ENCODE measurements at places on chromosomes 7 and 10.

DNA sequence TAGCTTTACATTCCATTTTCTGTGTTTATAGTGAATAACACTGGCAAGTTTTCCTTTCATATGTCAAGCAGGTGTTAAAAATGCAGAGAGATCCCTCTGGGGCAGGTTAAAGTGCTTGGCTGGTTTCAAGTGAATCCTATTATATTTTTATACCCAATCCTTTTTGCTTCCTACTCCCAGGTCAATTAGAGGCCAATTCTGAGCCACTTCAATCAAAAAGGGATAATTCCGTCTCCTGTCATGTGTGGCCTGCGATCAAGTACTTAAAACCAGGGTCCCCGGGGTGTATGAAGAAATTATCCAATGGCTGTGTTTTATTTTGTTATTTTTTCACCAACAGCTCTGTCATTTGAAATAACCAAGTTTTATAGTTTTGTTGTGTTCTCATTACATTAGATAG, 313.2 kb downstream of the PRPF18 start:
- no peak for DNase-seq

- DNase-seq, result no peak
These were observed 89.4 kb downstream of the DGKI start for GRCh38 chr7:137757146-137757925.

DNA sequence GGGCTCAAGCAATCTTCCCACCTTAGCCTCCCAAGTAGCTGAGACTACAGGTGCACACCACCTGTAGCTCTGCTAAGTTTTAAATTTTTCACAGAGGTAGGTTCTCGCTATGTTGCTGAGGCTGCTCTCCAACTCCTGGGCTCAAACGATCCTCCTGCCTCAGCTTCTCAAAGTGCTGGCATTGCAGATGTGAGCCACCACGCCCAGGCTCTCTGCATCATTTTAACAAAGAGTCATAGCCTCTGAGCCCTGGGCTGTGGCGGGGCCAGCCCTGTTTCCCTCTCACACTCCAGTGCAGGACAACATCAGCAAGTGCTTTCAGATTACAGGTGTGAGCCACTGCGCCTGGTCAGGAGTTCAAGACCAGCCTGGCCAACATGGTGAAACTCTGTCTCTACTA, 102.5 kb downstream of the COL26A1 start:
- DNase-seq, result no peak

GRCh38 chr10:125415006-125415633, 254.8 kb upstream of the CTBP2 start:
- no peak for DNase-seq

- no peak for DNase-seq
These were observed 31.7 kb upstream of the DGKI start for GRCh38 chr7:137878333-137878961.

DNA sequence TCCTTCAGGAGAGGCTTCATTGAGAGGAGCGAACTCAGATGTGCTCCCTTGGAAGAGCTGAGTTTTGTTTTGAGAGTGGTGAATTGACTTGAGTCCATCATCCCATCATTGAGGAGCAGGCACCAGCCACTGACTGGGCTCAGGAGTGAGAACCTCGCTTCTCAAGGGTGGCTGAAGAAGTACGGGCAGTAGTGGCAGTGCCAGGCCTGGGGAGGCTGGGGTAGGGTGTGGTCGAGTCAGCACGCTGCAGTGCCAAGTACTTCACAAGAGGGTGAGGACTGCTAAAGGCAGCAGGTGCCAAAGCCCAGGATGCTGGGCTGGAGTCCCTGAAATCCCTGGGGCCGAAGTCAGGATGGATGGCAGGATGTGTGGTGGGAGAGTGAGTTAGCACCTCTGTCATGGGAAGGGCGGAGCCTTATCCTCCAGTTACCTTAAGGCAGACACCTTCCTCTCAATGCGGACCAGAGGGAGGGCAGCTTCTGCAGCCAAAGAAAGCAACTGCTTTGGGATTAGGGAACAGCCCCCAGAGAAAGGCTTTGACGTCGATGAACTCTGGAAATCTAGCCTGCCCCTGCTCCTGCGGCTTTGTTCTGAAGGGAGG, 210.3 kb downstream of the CAMK1D start:
- no peak for DNase-seq

GRCh38 chr10:107754814-107755213, 590.3 kb upstream of the SORCS1 start:
- DNase-seq, result no peak

DNA sequence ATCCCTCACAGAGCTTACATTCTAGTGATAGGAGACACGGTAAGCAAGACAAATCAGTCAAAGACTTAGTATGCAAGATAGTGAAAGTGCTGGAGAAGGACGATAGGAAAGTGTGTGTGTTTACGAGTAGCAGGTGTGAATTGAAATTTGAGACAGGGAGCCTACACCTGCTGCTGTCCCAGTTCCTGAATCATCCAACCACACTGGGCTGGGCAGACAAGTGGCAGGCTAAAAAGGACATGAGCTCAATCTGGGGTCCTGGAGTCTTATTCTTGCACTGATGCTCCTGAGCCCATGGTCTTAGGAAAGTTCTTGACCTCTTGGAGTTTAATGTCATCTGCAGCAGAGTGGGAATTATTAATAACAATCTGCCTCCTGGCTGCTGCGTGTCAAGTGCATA, 16.2 kb downstream of the RBP3 start:
- no peak for DNase-seq

DNA sequence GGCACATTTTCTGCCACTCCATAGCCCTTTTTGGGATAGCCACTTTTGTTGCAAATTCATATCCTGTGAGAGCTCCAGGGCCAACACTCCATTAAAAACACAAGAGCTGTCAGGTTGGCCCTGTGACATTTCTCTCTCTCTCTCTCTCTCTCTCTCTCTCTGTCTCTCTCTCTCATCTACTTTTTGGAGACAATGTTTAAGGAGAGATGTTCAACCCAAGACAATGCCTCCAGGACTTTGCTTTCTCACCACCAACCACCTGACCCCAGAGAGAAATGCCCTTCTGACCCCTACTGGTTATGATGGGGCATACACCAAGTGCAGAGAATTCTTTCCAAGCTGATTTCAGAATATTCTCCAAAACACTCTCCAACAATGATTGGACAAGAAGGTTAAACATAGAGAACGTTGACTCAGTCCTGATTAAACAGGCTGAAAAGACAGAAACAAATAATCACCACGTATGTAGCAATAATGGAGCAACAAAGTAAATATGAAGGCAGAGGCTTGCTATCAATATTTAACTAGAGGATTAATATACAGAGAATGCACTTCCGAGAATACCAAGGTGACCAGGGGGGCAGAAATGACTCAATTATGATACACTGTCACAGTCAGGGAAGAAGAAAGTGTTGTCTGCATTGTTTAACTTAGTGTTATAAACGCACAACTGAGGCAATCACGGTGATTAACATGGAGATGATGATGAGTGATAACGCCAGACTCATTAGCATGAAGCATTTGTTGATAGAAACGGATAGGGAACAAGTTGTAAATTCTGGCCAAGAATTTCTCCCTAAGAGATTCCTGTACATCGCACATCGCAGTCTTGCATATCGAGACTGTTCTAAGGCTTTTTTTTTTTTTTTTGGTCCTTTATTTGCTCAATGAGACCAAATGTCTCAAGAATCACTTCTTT, 178.5 kb downstream of the NRP1 start:
- no peak for DNase-seq

DNA sequence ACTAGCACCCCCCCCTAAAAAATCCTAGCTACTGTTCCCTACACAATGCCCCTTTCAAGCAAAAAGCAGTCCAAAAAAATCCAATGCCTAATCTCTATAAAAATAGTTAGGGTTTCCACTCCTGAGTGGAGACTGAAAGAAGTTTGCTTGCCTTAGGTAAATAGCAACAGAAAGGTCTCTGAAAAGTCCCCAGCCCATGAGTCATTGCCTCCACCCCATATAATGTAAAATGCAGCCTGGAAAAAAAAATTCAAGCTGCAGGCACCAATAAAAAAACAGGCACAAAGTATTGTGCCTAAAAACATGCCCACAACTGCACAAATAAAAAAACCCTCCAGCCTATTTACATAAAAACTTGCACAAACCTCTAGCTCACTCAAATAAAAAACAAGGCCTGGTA, 47.5 kb downstream of the ZNF680 start:
- DNase-seq, result no peak

DNA sequence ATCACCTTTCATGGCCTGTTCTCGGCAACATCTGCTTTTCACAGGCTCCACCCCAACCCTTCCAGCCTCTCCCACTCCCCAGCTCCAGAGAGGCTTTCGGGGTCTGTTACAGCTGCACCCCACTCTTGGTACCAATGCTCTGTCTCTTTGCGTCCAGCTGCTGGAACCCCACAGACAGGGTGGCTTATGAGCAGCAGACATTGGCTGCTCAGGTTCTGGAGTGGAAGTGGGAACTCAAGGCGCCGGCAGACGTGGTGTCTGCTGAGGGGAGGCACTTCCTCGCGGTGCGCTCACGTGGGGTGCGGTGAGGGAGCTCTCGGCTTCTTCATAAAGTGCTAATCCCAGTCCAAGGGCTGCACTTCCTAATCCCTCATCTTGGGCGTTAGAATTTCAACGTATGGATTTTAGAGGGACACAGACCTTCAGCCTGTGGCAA, 185.7 kb downstream of the ELFN1 start:
- no peak for DNase-seq

- no peak for DNase-seq
These were observed 552.7 kb downstream of the DNAJB6 start for GRCh38 chr7:157889480-157889879.

DNA sequence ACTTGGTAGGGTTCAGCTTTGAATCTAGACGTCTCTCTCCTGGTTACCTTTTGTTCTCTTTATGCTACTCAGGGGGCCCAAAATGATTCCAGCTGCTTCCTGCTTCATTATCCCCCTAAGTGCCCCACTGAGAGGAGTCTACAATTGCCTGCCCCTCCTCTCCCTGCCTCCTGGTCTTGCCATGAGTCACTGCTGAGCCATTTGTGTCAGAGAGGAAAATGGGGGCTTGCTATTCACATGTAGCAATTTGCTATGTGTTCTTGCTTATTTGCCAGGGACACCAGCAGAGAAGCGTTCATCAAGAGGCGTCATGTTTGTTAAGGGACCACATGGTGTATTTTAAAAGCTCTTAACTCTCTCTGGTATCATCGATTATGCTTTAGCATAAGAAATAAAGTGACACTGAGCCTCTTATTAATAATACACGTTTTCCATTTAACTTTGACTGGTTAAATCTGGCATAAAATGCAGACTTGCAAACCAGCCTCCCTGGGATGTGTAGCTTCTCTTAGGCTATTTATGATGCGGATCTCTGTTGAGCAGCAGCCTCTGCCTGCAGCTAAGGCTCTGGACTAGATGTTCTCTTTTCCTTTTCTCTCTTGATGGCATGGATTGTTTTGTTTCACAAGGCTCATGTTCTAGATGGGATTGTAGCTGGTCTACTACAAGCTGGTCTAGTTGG, 239.3 kb downstream of the AUTS2 start:
- DNase-seq, result no peak

- DNase-seq, result no peak
These were observed 64.9 kb upstream of the ADRB1 start for GRCh38 chr10:113978802-113979201.

DNA sequence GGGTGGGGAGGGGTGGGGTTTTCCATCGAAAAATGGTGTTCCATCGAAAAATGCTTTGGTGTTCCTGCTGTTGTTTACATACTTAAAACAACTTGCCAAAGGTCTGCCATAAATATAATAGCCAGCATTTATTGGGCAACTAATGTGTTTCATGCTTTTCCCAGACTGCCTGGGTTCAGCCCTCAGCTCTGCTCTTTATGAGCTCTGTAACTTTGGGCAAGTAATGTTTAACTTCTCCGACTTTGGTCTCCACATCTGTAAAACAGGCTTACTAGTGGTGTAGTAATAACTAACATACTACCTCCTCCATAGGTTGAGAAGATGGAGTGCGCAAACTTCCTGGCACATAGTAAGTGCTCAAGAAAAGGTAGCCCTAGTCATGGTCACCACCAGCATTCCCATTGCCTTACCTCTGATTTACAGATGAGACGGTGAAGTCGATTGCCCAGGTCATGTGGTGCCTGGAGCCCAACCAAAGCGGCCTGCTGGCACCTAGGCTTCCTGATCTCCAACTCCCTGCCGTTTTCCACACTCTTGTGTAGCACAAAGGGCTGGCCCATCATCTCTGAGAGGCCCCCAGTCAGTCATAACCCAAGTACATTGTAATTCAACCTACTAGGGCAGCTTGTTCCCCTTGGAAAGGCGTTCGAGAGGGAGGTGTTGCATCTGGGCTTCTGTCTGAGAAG, 8.9 kb downstream of the ZMIZ1 start:
- no peak for DNase-seq

- DNase-seq, result no peak
These were observed 394.0 kb downstream of the THSD7A start for GRCh38 chr7:11437994-11438393.

GRCh38 chr10:97633921-97634320, 621 bp upstream of the MORN4 start:
- DNase-seq, result no peak

- no peak for DNase-seq
These were observed 111.3 kb downstream of the SLIT1 start for GRCh38 chr10:97074256-97075145.
